Esophagus squamous epithelium (tissue), 5 donors: ENCODE measurements at places on chromosomes 1 and 21. TPM values are rescaled to one million over a fixed set of nuclear protein-coding genes. Genes with fewer than 3 reads are reported as not detected.

DNA sequence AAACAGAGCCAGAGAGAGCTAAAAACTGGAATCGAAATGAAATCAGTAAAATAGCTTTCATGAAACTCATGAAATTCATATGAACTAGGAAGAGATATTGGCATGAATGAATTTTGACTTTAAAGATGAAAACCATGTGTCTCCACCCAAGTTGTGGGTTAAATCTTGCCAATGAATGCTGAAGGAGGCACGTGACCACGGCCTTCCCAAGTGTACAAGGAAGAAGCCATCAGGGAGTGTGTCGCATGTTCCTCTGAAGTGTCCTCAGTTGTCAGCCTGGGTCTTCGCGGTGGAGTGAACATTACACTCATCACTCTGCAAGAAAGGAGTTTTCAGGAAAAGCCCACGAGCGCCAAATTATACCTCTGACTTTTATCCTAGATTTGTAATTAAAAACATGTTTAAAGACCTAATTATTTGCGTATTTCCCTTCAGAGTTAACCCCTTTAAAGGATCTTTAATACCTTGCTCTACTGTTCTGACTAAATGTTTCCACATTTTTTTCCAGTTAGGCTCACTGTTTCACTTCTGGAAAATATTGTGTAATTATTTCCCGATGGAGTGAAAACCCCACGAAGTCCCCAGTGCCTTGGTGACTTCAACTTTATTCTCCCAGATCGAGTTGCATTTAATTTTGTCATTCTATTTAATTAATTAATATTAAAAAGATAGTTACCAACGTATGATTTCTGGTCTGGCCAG lies 118.3 kb downstream of the DHRS3 start:
- no peak for DNase-seq
- peak overlapping the region; percentile 50 for H3K27ac ChIP-seq
- H3K4me3 ChIP-seq, result no peak overlapping the region
- H3K27me3 ChIP-seq, result no peaks in the 10 kb centered on the region
- no peaks in the 10 kb centered on the region for H3K4me1 ChIP-seq

DNA sequence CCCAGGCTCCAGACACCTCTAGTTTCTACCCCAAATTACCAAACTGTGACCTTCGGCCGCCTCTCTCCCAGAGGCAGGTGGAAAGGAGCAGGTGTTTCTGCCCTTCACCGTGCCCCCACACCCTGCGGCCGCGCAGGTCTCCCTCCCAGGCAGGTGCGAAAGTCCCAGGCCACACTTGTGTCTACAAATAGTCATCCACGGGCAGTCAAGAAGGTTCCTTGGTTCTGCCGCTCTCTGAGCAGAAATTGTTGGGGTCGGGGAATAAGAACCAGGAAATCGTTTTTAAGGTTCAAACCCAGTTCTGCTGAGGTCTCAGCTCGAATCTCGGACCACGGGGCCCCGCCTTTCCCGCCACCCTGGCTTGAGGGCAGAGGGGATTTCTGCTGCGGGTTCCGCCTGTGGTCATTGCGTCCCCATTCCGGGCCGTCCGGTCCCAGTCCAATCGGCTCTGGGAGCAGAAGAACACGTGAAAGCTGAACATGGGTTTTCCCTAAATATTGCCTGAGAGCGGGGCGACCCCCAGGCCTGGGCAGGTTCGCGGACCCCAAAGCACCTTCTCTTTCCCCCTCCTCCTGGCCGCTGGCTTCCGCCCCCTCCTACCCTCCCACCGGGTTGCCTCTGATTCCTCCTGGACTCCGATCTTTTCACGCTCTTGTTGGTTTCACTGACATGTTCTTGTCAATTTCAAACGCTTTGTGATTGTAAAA lies 1.2 kb upstream of the ATF3 start:
- H3K4me1 ChIP-seq, result peaks cover 17% of the 10 kb centered on the region
- DNase-seq, result no peak
- H3K36me3 ChIP-seq, result no peaks in the 10 kb centered on the region
- H3K4me3 ChIP-seq, result peak overlapping the region; percentile 60

DNA sequence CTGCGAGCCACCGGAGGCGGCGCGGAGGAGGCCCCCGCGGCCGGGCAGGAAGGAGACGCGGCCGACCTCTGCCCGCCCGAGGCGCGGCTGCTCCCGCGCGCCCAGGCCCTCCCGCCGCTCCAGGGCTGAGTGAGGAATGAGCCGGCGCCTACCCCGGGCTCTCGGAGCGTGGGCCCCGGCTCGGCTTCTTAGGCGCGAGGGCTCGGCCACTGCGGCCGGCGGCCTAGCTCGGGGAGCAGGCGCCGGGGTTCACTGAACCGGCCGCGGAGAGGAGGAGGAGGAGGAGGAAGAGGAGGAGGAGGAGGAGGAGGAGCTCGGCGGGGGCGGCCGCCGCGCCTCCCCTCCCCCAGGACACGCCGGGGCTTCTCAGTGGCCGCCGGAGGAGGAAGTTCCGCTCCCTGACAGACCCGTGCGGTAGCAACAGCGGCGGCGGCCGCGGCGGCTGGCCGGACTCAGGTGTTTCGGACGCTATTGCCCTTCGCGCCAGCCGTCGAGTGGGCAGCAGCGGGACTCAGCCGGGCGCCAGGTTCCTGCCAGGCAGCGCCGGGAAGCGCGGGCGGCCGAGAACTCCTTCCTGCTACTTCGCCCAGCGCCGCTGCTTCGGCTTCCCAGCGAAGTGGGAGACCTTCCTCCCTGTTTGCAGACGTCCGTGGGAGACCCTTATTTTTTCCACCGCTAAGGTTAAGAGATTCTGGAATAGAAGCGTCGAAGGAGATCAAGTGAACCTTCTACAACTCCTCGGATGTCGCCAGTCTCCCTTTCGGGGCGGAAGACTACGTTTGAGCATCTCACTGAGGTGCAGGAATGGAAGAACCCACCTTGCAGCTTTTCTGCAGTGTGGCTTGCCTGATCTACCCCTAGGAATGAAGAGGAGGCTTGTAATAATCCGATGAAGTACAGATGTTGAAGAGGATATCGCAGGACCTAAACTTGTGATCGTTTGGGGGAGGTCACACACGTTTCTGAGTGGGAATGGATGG lies at the start of gene MAN1A2:
TSS of gene MAN1A2 (plus strand) at position 404 of the 980 bp plus-strand sequence. CDS start 735 bp downstream, outside the sequence.
- H3K27ac ChIP-seq, result peak within 1 kb of the TSS; percentile 97
- peak; percentile 63 for DNase-seq
- peaks cover 26% of the 10 kb centered on the region for H3K4me1 ChIP-seq
- no peaks in the 10 kb centered on the region for H3K36me3 ChIP-seq

GRCh38 chr21:45502006-45502345 lies 40.3 kb downstream of the SLC19A1 start:
- no peak overlapping the region for H3K4me3 ChIP-seq
- no peak for DNase-seq
- H3K4me1 ChIP-seq, result no peaks in the 10 kb centered on the region
- no peak overlapping the region for H3K27ac ChIP-seq

DNA sequence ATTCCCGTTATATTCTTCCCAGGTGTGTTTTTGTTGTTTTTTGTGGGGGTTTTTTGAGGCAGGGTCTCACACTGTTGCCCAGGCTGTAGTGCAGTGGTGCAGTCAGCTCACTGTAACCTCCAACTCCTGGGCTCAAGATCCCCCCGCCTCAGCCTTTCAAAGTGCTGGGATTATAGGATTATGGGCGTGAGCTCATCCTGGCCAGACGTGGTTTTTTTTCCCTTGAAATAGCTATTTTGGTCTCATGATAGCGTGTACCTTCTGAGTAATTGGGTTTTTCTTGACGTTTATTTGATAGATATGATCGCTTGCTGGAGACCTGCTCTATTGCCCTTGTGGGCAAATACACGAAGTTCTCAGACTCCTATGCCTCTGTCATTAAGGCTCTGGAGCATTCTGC lies 17.6 kb downstream of the CTPS1 start:
- H3K27ac ChIP-seq, result no peak overlapping the region
- H3K4me3 ChIP-seq, result no peak overlapping the region
- peaks cover 100% of the 10 kb centered on the region for H3K36me3 ChIP-seq
- peaks cover 12% of the 10 kb centered on the region for H3K4me1 ChIP-seq

GRCh38 chr1:50426702-50427085 lies 3.5 kb upstream of the DMRTA2 start:
- H3K27ac ChIP-seq, result no peak overlapping the region
- peaks cover 100% of the 10 kb centered on the region for H3K27me3 ChIP-seq
- peaks cover 74% of the 10 kb centered on the region for H3K4me1 ChIP-seq
- H3K36me3 ChIP-seq, result no peaks in the 10 kb centered on the region
- no peak for DNase-seq
- H3K4me3 ChIP-seq, result no peak overlapping the region

DNA sequence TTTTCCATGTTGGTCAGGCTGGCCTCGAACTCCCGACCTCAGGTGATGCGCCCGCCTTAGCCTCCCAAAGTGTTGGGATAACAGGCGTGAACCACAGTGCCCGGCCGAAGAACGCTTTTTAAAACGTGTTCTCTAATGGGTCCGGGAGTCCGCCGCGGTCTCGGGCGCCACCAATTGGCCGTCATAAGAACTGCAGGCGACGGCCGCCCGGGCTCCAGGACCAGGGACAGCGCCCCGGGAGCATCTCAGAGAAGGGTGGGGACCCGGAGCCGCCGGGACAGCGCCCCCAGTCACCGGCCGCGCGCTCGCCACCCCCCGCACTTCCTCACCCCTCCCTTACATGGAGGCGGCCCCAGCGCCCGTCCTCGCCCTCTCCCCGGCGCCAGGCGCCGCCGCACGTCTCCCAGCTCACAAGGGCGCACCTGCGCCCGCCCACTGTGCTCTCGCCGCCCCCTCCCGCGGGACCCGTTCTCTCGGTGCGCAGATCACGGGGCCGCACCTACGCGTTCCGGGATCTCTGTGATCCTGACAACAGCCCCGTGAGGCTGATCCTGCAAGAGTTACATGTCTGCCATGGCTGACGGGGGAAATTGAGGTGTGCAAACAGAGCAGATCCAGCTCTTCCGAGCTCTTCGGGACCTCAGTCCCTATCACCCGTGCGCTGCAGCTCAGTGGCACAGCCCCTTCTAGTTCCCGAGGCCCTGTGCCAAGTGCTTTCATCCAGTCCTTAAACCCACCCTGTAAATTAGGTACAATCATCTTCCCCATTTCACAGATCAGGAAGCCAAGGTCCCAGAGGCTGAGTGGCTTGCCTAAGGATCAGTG lies 9.8 kb downstream of the RAP1GAP start:
- no peak overlapping the region for H3K4me3 ChIP-seq
- H3K27ac ChIP-seq, result no peak overlapping the region
- no peaks in the 10 kb centered on the region for H3K27me3 ChIP-seq

- no peaks in the 10 kb centered on the region for H3K4me1 ChIP-seq
- DNase-seq, result no peak
- no peaks in the 10 kb centered on the region for H3K36me3 ChIP-seq
- no peak overlapping the region for H3K4me3 ChIP-seq
Measured at GRCh38 chr1:6010554-6010953, 18.3 kb upstream of the NPHP4 start.

GRCh38 chr1:96886474-96886873 lies 164.9 kb downstream of the PTBP2 start:
- no peaks in the 10 kb centered on the region for H3K4me1 ChIP-seq
- no peak for DNase-seq
- no peaks in the 10 kb centered on the region for H3K27me3 ChIP-seq
- no peak overlapping the region for H3K4me3 ChIP-seq

GRCh38 chr1:208551633-208552320 lies 307.6 kb upstream of the PLXNA2 start:
- H3K4me1 ChIP-seq, result no peaks in the 10 kb centered on the region
- H3K27me3 ChIP-seq, result no peaks in the 10 kb centered on the region
- H3K27ac ChIP-seq, result no peak overlapping the region
- H3K36me3 ChIP-seq, result no peaks in the 10 kb centered on the region
- no peak overlapping the region for H3K4me3 ChIP-seq

DNA sequence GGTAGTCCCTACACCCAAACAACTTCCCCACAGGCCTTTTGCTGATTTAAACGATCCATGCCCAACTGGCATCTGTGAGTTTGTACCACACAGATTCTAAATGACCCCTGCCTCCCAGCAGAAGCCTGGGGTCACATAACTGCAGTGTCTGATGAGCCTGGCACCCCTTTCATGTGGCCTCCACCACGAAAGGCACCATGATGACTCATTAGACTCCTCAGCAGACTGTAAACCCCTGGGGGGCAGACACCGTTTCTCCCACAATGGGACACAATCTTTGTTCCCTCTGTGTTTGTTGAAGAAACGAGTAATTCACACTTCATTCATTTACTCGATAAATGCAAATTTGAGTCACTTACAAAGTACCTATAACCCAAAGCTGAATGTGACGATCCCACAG lies 81.6 kb downstream of the CCDC185 start:
- H3K27ac ChIP-seq, result no peak overlapping the region
- DNase-seq, result no peak
- H3K27me3 ChIP-seq, result no peaks in the 10 kb centered on the region
- H3K4me3 ChIP-seq, result no peak overlapping the region

- no peaks in the 10 kb centered on the region for H3K36me3 ChIP-seq
- H3K27ac ChIP-seq, result peak overlapping the region; percentile 94
- DNase-seq, result no peak
- H3K4me1 ChIP-seq, result peaks cover 40% of the 10 kb centered on the region
Measured at GRCh38 chr1:114671011-114671938, 1.4 kb upstream of the DENND2C start.

- H3K27ac ChIP-seq, result no peak overlapping the region
- no peaks in the 10 kb centered on the region for H3K27me3 ChIP-seq
- H3K36me3 ChIP-seq, result no peaks in the 10 kb centered on the region
- H3K4me1 ChIP-seq, result no peaks in the 10 kb centered on the region
- no peak overlapping the region for H3K4me3 ChIP-seq
Measured at GRCh38 chr1:180862305-180862704, 50.4 kb upstream of the KIAA1614 start.

DNA sequence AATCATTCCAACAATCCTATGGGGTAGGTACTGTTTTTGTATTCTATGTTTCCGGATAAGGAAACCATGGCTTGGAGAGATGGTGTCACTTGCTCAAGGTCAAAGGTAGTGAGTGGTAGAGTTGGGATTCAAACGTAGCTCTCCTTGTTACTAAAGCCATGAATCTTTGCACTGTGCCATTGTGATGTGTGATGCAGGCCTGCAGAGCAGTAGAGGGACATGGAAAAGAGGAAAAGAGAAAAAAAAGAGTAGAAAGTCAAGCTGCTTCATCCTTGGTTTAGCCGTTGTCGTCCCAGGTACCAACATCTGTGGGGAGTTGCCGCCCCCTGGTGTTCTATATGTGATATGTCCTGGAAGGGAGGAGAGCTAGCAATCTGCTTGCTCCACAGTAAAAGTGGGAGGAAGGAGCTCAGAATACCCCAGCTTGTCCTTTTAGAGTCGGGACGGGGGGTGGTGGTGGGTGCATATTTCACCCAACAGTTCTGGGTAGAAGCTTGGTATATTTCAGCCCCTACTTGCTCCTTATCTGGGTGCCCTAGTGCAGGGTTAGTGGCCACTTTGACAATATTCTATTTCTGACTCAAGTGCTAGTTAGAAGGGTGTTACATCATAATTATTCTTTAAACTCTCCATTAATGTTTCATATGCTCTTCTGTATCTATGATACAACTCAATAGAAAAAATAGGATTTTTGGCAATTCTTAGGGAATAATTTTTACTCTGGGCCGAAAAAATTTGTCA lies 98.4 kb downstream of the EBNA1BP2 start:
- H3K36me3 ChIP-seq, result no peaks in the 10 kb centered on the region
- no peak overlapping the region for H3K4me3 ChIP-seq
- no peaks in the 10 kb centered on the region for H3K27me3 ChIP-seq
- peaks cover 13% of the 10 kb centered on the region for H3K4me1 ChIP-seq
- no peak for DNase-seq

C1orf87 gene
- not detected for total RNA-seq
